ENCODE measurements at places on chromosomes 6 and 20.

- DNase-seq: no peak
These were observed 1.4 kb downstream of the STAU1 start for GRCh38 chr20:49186535-49187329.

DNA sequence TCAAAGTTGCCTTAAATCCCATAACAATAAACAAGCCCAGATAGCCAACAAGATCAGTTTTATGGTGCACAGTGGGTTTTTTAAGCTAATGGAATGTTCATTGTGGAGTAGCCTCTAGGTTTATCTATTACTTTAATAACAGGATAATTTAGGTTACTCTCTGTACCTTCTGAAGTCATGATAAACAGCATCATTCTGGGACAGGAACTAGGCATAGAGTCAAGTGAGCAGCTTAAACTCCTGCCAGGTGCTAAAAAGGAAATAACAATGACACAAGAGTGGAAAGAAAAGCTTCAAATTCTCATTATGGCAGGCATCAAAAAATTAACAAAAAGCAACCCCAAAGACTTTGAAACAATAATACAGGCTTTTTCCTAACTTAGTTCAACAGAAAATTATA is 228.8 kb downstream of the HACE1 start:
- no peak for DNase-seq

- DNase-seq: no peak
These were observed 120.2 kb downstream of the QRSL1 start for GRCh38 chr6:106749609-106750008.

GRCh38 chr20:12056839-12057238 is 139.1 kb downstream of the BTBD3 start:
- no peak for DNase-seq

DNA sequence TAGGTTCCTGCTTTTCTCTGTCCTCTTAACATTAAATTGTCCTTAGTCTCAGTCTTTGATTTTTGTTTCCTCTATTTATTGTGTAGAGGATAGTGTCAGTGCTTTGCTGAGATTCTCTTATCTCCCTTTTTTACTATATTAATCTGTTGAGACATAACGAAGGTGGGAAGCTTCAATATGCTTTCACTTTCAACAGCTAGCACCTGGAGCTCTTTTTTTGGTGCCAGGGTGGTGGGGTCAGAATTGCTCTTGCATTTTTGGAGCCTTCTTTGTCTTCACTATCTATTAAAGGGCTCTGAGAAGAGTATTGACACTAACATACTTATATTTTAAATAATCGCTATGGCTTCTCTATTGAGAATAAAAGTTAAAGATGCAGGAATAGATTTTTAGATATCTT is 97.1 kb upstream of the EPHA7 start:
- no peak for DNase-seq

GRCh38 chr20:10604865-10605440 is 68.8 kb downstream of the JAG1 start:
- DNase-seq: no peak

DNA sequence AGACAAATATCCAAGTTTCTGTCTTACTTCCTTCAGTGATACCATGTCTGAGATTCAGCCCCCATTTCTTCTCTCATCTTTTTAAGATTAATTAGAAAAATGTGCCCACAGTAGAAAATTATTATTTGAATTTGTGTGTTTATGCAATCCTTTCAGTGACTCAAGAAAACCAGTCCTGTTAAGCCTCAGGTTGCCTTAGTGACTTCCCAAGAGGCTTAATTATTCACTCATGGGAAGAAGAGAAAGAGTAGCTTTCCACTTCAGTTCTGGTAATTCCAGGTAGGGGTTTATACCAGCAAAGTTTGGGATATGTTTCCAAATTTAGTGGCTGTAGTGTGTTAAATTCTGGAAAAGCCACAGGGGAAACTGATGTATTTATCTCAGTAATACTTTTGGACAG is 149.1 kb downstream of the RIMS1 start:
- no peak for DNase-seq

DNA sequence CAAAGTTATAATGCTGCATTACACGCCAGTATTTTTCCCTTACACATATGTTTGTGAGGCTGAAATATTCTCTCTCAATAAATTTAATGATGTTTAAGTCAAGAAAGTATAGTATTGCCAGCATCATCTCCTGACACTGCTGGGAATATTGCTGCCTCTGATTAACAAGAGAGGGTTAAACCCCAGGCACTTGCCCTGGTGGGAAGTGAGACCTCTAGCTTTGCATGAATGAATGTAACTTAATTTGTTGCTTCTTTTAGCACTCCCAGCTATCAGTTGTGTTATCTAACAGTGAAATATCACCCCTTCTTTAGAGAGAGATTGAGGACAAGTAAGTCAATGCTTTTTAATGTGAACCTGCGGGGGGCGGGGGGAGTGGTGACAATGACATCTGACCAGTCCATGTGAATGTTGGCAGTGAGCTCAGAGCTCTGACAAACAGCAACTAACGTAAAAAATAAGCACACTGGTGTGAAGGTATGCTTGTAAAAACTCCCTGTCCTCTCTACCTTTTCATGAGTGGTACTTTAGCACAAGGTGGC is 9.8 kb downstream of the FOXA2 start:
- DNase-seq: no peak

DNA sequence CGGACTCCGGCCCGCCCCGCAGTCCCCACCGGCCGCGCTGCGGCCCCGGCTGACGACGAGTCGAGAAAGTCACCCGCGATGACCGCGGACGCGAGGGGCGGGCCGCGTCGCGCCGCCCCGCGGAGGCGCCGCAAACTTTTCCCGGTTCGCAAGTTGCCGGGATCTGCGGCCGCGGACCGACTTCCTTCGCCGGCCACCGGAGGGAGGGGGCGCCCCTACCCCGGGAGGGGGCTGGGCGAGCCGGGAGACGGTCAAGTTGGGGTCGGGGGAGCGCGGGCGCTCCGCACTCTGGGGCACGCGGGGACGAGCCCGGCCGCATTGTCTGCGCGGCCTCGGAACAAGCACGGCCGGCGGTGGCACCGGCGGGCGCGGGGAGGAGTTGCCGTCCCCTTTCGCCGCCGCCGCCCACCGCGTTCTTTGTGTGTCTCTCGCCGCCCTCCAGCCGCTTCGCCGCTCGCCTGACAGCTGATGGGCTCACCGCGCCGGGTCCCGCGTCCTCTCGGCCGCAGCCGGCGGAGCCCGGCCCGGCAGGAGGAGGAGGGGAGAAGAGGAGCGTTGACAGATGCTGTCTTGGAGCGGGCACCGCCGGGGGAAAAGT is 131.6 kb downstream of the OGFRL1 start:
- DNase-seq: no peak

All from AG04449 (cell line).